ENCODE measurements at places on chromosomes 7 and 10. TPM values are rescaled to one million over a fixed set of nuclear protein-coding genes. Genes with fewer than 3 reads are reported as not detected.

DNA sequence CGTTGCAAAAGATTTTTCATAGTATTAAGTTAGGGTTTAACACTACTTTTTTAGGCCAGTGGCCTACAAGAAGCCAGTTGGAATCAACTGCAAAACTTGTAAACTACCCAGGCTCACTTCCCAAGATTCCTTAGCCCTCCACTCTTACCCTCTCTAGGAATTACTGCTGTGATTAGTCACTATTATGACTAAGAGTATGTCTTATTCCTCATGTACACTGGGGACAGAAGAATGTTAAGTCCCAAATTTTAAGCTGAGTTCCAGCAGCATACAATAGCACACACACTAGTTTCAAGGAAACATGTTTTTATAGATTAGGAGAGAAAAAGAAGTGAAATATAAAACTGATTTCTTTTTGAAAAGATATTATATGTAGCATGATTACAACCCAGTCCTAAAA, 42.8 kb downstream of the FBXL13 start:
- no peaks in the 10 kb centered on the region for H3K36me3 ChIP-seq
- no peak for DNase-seq
- no peak overlapping the region for H3K4me3 ChIP-seq
- H3K4me1 ChIP-seq = peaks cover 7% of the 10 kb centered on the region
- no peak overlapping the region for H3K27ac ChIP-seq
- H3K27me3 ChIP-seq = no peaks in the 10 kb centered on the region

The LEP gene
- not detected for total RNA-seq

DNA sequence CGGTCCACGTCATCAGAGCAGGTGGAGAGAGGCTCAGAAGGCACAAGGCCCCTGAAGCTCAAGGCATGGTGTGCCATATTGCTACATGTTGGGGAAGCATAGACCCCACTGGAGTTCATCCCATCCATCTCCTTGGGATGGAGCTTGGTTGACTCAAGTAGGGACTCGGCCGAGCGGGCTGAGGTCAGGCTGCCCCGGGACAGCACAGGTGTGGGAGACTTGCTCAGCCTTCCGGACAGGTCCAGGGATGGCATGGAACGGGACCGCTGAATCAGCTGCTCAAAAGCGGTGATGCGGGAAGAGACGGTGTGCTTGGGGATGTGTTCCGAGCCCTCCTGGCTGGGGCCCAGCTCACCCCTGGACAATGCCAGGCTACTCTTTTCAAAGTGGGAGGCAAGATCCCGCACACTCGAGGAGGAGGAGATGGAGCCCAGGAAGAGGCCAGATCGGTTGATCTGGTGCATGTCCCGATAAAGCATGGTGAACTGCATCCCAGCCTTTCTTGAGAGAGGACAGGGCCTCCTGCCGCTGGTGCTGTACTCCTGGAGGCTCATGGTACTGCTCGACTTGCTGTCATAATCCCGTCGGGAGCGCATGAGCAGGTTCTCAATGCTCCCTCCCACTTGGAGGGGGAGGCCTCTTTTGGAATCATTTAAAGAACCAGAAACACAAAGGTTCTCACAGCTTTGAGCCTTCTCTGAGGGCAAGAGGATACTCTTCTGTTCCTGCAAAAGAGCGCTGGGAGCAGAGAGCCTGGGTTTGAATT, 65.6 kb upstream of the PDLIM1 start:
- H3K27ac ChIP-seq = no peak overlapping the region
- H3K4me1 ChIP-seq = no peaks in the 10 kb centered on the region
- H3K27me3 ChIP-seq = no peaks in the 10 kb centered on the region
- H3K36me3 ChIP-seq = peaks cover 3% of the 10 kb centered on the region

DNA sequence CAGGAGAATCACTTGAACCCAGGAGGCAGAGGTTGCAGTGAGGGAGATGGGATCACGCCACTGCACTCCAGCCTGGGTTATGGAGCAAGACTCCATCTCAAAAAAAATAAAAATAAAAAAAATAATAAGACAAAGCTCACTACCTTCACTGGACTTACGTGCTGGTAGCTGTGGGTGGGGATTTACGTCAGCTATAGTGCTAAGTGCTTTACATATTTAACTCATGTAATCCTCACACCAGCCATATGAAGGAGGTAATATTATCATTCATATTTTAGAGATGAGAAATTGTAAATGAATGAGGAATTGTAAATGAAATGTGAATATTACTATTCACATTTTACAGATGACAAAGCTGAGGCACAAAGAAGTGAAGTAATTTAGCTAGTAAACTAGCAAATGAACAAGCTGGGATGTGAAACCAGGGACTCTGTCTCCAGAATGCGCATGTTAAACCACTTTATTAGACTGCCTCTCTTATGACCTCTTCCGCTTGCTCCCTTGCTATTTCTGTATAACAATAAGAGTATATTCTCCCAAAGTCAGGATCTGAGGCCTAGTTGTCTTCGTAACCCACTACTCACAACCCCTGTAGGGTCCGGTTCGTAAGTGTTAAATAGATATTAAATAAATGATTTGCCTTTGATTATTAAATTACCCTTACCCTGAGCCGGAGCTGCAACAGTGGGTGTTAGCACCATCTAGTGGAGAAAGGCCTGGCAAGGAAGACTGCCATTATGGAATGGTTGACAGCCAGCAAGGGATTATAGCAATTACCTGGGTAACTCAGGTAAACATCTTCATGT, 70.2 kb downstream of the HTR7 start:
- no peak for DNase-seq
- H3K4me1 ChIP-seq = no peaks in the 10 kb centered on the region
- H3K36me3 ChIP-seq = no peaks in the 10 kb centered on the region
- H3K4me3 ChIP-seq = no peak overlapping the region
- peaks cover 23% of the 10 kb centered on the region for H3K27me3 ChIP-seq
- no peak overlapping the region for H3K27ac ChIP-seq
